COR-L47 (cell line): ENCODE measurements at places on chromosomes 7 and 10.
A peak's percentile ranks its signal among the peaks of the same experiment; 100 is the strongest.

GRCh38 chr7:12174931-12175330 lies 36.2 kb upstream of the TMEM106B start:
- DNase-seq = no peak

DNA sequence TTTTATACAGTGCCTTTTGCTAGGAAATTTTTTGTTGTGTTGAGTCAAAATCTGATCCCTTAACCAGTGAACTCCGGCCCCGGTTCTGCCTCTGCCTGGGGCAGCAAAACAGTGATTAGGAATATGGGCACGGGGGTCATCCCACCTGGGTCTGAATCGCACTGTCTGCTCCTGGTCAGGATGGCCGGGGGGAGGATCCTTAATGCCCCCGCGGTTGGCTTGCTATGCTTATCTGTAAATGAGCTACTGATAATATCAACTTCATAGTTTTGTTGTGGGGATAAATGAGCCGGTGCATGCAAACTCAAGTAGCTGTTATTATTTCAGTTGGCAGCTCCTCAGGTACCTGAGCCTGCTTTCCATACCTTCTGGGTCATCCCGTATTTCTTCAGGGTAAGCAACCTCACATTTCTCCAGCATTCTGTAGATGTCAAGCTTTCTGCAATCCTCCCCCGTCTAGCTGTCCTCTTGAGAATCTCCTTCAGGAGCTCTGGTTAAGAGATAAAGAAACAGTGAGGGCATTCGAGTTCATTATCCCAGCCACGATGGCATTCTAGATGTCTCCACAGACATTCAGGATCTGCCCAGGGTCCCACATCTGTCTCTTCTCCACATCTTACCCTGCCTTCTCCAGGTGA lies 592.2 kb downstream of the SDK1 start:
- DNase-seq = no peak

DNA sequence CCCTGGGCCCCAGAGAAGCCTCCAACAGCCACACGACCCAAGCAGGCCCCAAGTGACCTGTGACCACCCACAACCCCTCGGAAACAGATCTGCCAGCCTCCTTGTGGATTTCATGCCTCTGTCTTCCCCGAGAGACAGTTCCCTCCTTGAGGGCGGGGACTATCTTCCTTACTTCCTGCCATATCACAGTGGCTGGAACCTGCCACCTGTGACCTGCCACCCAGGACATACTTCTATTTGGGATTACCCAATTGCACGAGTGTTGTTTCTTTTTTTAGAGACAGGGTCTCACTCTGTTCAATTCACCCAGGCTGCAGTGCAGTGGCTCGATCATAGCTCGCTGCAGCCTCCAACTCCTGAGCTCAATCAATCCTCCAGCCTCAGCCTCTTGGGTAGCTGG lies 25.9 kb downstream of the TNRC18 start:
- DNase-seq = no peak

GRCh38 chr10:68578974-68579373 lies 18.8 kb downstream of the TET1 start:
- DNase-seq = no peak

GRCh38 chr10:63166742-63167258 lies 33.7 kb downstream of the NRBF2 start:
- peak; percentile 86 for DNase-seq

DNA sequence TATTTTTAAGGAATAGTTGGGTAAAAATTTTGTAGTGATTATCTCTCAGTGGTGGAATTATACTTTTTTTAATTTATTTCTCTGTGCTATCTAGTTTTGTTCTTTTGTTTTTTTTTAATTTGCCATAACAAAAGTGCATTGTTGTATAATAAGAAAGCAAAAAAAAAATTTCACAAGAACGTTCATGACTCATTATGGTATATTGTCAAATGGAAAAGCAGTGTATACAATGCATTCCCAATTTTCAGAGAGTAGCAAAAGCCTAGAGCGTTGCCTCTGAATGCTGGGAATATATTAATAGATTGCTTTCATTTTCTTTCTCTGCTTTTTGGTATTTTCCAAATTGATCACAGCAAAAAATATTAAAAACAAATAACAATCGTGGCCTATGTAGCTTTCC lies 46.3 kb upstream of the GPAM start:
- DNase-seq = no peak

GRCh38 chr7:657565-658119 lies 68.9 kb upstream of the DNAAF5 start:
- no peak for DNase-seq

GRCh38 chr10:47159361-47160260 lies 140.4 kb upstream of the GDF10 start:
- no peak for DNase-seq

- no peak for DNase-seq
Observed at GRCh38 chr7:31203551-31203950, 137.0 kb downstream of the NEUROD6 start.

GRCh38 chr7:44384586-44385433 lies 59.4 kb upstream of the CAMK2B start:
- no peak for DNase-seq

- DNase-seq = no peak
Observed at GRCh38 chr10:12042409-12042796, 206 bp downstream of the UPF2 start.

- no peak for DNase-seq
Observed at GRCh38 chr10:132192991-132193665, 6.4 kb downstream of the DPYSL4 start.

GRCh38 chr10:96124230-96125141 lies 5.6 kb upstream of the ZNF518A start:
- DNase-seq = peak; percentile 1

- DNase-seq = peak; percentile 27
Observed at GRCh38 chr10:53570221-53570620, 797.6 kb upstream of the MBL2 start.

GRCh38 chr10:120995768-120996167 lies 144.6 kb downstream of the WDR11 start:
- DNase-seq = no peak

DNA sequence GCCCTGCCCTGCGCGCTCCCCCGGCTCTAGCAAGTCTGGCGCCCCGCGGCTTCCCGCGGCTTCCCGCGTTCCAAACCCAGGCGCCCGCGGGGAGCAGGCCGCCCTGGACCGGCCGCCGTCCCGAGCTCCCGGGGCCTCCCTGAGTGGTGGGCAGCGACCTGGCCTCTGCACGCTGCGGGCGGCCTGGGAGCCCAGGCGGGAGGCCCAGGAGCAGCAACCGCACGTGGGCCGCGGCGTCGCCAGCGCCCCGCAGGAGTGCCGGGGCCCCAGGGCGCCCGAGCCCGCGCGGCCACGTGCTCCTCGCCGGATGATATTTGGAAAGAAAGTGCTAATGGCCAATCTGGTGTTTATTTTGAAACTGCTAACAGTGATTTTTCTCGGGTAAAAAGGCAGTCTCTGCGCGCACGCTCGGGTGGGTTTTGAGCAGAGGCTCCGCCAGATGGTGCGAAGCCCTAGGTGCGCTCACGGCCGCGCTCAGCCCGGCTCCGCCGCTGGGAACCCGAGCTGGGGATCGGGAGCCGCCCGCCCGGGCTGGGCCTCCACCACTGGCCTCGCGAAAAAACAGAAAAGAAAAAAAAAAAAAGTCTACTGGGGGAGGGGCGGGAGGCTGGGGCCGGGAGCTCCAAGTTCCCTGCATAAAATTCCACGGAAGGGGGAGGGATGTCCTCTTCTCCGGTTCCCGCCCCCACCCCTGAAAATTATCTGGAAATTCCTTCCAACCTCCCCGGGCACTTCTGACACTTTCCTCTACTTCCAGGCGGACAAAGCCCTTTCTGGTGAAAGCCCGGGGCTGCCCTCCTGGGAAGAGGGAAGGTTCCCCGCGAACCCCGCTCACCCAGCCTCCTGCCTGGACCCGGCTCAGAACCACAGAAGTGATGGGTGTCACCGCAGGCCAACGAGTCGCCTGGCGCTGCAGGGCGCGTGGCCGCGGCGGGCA lies 4.3 kb downstream of the EBF3 start:
- DNase-seq = no peak

- no peak for DNase-seq
Observed at GRCh38 chr10:70673929-70674559, 1.7 kb downstream of the ADAMTS14 start.

- no peak for DNase-seq
Observed at GRCh38 chr7:1562597-1563051, 6.6 kb upstream of the TMEM184A start.

- peak; percentile 74 for DNase-seq
Observed at GRCh38 chr7:98168181-98168903, 42.9 kb upstream of the BHLHA15 start.

- DNase-seq = no peak
Observed at GRCh38 chr10:83346266-83346910, 792.9 kb upstream of the GHITM start.

DNA sequence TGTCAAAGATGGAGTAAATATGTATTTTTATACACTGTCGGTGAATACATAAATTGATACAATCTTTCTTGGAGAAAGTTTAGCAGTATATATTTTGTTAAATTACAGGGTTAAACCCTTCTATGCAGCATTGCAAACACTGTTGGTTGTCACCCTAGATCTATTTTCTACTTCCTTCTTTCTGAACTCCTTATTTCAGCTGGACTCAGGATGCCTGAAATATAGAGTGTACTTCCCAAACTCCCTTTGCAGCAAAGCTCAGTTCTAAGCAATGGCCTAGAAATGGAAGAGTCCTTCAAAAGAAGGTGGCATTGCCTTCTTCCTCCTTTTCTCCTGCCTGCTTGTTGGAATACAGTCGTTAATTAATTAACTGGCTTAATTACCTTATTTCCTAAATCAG lies 20.6 kb downstream of the CUBN start:
- DNase-seq = no peak
